ENCODE measurements at places on chromosomes 1 and 21. TPM values are rescaled to one million over a fixed set of nuclear protein-coding genes. Genes with fewer than 3 reads are reported as not detected.

The RABGAP1L gene
- 175 TPM for total RNA-seq

The BARHL2 gene
- not detected for total RNA-seq

The POU2F1 gene
- total RNA-seq = 52.3 TPM

The RNU1-3 gene
- total RNA-seq = 1,721 TPM

The RPTN gene
- total RNA-seq = not detected

The SPRR1A gene
- not detected for total RNA-seq

GRCh38 chr1:221488550-221488949, 253.3 kb downstream of the DUSP10 start:
- no peak for DNase-seq

DNA sequence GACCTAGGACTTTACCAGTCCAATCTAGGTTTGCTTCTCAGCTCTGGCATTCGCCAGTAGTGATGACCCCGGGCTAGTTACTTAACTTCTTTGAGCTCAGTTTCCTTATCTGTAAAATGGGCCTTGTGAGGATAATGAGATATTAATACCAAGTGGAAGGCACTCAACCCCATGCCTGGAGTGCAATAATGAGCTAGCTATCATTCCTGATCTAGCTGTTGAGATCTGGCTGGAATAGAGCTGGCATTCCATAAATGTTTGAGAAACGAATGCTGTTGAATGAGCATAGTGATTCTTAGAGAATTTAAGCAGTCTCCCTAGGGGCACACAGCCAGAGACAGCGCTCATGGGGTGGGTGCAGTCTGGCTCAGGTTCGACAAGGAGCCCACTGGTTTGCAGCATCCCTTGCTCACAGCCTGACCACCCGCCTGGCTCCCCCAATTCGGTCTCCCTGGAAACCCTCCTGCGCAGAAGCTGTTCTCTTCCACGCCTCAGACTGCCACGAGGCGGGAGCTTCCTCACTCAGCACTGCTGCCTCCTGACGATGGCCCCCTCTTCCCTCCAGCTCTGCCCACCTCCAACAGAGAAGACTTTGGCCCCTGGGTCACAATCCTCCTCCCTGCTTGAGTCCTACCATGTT, 32.5 kb downstream of the DHCR24 start:
- no peak for DNase-seq

- no peak for DNase-seq
Measured at GRCh38 chr21:14616380-14617039, 70.4 kb upstream of the SAMSN1 start.

GRCh38 chr1:220410611-220411010, 117.3 kb upstream of the MARK1 start:
- no peak for DNase-seq

DNA sequence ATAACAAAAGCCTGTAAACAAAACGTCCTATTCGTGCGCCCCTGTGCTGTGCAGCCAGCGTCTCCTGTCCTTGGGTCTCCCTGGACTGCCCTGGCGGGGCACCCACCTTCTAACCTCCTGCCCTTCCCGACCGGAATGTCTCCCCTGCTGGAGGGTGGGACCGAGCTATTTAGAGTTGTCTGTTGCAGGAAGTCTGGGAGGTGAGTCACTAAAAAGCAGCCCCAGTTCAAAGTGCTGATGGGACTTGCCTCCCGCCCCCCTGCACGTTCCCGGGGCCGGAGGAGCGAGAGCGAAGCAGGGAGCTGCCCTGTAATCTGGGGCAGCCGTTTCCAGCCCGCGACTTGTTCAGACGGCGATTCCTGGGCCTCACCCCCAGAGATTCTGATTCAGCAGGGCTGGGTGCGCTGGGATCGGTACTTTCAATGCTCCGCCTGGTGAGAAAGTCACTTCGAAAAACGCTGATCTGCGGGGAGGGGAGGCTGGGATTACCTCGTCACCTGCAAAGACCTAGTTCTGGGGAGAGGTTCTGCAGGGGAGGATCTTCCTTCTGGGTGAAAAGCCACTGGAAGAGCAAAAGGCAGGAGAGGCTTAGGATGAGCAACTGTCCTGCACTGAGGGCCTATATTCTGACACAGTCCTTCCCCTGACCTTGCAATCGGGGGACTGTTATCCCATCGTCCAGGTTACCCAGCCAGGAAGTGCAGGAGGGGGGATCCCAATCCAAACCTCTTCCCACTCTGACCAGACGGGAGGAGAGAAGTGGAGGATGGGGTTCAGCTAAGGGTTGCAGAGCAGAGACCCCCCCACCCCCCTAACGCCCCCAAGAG, 1.2 kb upstream of the DHRS3 start:
- DNase-seq = no peak

DNA sequence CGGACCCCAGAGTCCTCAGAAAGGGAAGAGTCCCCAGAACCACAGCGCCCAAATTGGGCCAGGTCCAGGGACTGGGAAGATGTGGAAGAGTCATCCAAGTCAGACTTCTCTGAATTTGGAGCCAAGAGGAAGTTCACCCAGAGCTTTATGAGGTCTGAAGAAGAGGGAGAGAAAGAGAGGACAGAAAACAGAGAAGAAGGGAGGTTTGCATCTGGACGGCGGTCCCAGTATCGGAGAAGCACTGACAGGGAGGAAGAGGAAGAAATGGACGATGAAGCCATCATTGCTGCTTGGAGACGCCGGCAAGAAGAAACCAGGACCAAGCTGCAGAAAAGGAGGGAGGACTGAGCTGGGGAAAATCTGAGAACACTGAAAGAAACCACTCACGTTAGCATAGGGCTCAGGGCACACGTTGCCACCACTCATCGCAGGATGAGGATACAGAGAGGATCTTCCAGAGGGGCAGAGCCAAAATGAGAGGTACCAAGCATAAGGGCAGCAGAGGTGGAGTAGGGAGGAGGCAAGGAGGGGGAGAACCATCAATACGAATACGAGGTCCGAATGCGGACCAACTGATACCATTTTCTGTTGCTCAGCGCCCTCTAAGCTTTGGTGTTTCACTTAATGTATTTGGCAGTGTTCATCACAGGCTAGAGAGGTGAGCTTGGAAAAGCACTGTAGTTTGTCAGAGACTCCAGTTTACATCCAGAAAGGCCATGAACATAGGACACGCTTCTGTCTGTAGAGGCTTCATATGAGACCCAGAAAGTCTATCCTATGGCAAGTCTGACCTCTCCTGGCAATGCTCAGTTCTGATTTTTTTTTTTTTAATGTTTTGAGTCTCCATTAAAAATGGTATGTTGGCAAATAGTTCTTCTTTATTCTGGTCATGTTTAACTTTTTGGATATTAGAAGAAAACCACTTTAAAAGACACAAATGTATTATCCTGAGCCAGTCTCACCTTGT, 34.7 kb downstream of the STYXL2 start:
- DNase-seq = no peak

DNA sequence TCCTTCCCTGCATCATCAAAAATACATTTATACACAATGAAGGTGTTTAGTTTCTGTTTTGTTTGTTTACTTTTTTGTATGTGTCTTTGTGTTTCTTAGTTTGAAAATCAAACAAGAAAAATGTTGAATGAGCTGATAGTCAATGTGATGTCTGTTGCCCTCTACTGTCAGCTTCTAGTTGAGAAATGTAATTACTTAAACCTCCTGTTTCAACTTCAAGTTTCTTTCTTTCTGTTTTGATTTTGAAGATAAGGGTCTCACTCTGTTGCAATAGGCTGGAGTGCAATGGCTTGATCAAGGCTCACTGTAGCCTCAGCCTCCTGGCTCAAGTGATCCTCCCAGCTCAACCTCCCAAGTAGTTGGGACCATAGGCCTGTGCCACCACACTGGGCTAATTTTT, 37.5 kb downstream of the SPTA1 start:
- peak; percentile 13 for DNase-seq

- no peak for DNase-seq
Measured at GRCh38 chr1:203287898-203288297, 17.4 kb upstream of the BTG2 start.

DNA sequence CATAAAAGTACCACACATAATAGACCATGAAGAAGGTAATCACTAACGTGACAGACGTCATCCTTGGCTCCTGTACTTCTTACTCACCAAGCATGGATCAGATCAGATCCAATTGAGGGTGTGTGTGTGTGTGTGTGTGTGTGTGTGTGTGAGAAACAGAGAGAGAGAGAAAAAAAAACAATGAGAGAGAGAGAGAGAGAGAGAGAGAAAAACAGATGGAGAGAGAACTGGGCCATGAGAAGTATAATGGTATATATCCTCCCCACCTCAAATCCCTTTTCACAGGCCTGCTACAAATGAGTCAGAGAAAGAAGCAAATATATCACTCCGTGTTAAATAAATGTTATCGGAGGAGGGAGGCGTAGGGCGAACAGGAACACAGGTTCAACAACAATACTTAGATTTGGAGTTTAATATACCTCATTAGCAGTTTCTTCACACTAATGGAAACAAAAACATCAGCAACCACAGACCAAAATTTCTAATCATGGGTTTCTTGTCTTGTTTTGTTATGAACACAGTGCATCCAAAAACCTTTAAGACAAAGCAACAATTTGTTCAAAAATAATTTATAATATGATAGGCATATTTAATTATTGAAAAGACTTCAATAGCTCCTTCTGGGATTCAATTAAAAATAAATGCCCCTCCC, 45.3 kb downstream of the TIAM1 start:
- DNase-seq = no peak

- peak; percentile 82 for DNase-seq
Measured at GRCh38 chr1:84995484-84996334, 1.2 kb downstream of the MCOLN2 start.

- DNase-seq = no peak
Measured at GRCh38 chr1:2204415-2205190, 10.0 kb upstream of the FAAP20 start.

GRCh38 chr1:44016890-44017400, 14.3 kb downstream of the SLC6A9 start:
- no peak for DNase-seq

DNA sequence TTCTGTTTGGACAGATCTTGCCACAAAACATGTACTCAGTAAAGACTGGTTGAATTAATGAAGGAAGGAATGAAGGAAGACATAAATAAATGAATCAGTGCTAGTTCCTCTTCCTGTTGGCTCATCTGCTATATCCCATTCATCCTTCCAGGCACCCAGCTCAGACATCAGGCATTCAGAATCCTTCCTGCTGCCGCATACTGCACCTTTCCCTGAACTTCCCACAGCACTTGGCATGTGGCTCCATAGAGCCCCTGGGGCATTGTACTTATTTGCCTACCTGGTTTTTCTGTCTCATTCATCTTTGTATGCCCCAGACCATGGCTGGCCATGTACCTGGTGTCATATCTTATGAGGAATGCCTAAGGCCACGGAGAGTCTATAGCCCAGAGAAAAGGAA, 34.4 kb upstream of the ZNF648 start:
- no peak for DNase-seq

DNA sequence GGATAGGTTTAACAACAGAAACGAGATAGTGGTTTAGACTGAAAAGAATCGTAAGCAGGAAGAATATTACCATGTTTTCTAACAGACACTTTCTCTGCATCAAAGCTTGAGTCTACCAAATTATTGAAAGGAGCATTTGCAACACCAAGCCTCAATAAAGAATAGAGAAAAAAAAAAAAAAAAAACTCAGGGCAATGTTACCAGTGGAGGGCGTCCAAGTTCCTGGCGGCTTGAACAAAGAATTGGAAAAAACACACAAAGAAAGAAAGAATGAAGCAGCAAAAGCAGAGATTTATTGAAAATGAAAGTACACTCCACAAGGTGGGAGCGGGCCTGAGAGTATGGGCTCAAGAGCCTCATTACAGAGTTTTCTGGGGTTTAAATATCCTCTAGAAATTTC, 686.5 kb upstream of the ADGRL2 start:
- DNase-seq = no peak

DNA sequence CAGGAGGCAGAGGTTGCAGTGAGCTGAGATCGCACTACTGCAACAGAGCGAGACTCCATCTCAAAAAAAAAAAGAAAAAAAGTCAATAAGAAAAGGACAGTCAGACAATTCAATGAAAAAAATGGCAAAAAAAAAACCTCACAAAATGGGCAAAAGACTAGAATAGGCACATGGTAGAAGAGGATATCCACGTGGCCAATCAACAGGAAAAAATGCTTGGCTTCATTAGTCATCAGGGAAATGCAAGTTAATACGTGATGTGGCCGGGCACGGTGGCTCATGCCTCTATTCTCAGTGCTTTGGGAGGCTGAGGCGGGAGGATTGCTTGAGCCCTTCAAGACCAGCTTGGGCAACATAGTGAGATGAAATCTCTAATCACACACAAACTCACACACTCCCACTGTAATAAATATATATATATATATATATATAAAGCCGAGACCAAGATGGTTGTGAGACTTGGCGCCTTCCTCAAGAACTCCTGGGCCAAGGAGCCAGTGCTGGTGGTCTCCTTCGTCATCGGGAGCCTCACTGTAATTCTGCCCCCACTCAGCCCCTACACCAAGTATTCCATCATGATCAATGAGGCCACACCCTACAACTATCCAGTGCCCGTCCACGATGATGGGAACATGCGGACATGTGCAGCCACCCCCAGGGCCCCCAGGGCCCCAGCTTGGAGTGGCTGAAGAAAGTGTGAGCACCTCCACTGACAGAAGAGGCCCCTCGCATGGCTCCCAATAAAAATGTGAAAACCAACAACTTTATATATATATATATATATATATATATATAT, 22.9 kb upstream of the LEFTY2 start:
- DNase-seq = no peak

DNA sequence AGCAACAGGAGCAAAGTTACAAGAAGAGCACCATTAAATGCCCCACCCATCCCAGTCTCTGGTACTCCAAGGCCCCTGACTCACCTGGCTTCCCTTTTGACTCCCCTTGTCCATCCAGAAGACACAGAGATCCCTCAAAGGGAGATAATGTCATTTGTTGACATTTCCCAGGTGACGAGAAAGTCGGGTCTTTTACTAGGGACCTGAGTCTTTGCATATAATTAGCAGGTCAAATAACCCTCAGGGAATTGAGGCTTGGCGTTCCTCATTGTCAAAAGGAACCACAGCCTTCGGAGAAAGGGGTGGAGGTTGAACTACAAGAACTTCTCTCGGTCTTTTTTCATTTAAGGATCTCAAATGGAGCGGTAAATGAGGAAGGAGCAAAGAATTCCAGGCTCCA, 133.2 kb downstream of the PROX1 start:
- no peak for DNase-seq

DNA sequence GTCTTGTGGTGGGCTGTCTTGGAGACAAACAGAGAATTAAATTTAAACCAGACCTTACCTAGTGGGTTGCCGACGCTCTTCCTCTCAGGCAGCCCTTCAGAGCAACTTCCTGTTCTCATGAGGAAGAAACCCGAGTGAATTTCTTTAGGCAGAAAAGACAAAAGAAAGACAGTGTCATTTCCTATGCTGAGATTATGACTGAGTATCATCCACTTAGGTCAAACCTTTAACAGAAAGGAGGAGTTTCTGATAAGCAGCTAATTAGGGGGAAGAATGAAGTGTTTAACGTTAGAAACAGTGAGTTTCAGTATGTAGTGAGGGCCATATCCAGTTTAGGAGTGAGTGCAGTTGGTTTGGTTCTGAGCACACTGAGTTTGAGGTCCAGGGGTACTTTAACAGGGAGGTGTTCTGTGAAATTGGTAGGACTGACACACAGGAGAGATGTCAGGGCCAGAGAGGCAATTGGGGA, 38.7 kb downstream of the FASLG start:
- DNase-seq = peak; percentile 4

DNA sequence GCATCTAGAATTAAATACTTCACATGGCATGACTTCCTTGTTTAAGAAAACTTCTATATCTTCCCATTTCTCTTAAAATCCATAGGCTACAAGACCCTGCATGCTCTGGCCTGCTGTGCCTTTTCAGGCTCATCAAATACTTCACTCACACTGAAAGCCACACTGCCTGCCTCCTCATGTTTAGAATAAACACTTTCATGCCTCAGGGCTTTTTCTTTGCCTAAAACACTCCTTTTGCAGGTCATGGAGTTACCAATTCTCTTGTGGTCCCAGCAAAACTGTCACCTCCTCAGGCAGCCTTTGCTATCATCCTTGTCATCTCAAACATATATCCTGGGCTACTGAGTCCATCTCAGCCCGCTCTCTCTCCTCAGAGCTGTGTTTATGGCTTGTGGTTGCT, 5.5 kb downstream of the SGIP1 start:
- no peak for DNase-seq

Data from OCI-LY7 (cell line).